AG04450 (cell line): ENCODE measurements at places on chromosomes 5 and 9. TPM values are rescaled to one million over a fixed set of nuclear protein-coding genes. Genes with fewer than 3 reads are reported as not detected.
A peak's percentile ranks its signal among the peaks of the same experiment; 100 is the strongest.

The SLC25A2 gene
- polyA plus RNA-seq: not detected in 2 replicates

GRCh38 chr9:78319197-78320029 lies 22.5 kb downstream of the PSAT1 start:
- DNase-seq: no peak

DNA sequence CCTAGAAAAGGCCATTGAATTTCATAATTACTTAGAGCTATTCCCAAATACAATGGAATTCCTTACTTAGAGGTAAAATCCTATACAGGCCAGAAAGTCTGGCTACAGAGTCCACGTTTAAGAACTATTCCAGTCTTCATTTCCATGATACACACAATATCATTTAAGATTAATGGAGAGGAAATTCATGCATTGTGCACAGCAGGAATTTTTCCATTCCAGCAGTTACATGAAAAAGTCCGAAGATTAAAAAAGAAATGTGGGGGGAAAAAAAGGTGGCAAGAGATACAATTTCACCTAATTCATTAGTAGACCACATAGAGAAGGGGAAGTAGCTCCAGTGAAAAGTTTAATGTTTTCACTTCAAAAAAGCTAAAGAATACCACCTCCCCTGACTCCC lies 63.1 kb downstream of the CHD1 start:
- DNase-seq: no peak

The GPX8 gene
- 234 and 317 TPM in 2 replicates for polyA plus RNA-seq

GRCh38 chr9:128892221-128892921 lies 10.4 kb downstream of the LRRC8A start:
- peak; percentile 36 for DNase-seq

DNA sequence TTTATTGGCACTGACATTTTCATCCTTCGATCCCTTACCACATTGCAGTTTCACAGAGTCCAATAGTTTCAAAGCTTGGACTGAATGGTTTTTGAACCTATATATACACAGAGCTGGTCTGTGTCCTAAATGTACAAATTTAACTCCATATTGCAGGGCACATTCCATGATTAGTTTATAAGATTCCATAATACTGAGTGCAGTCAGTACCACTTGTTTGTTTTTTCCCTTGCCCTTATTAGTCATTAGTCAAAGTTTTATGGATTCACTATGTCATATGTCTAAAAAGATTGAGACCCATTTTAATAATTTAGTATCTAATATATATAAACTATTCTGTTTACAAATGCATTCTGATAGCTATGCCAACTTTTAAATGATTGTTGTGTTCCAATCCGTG lies 654.8 kb upstream of the MEF2C start:
- no peak for DNase-seq

- DNase-seq: no peak
Observed at GRCh38 chr9:126612813-126613641, 701 bp upstream of the LMX1B start.

The GABRG2 gene
- polyA plus RNA-seq: not detected in 2 replicates

The TMEM252 gene
- not detected in 2 replicates for polyA plus RNA-seq

The RANBP3L gene
- polyA plus RNA-seq: not detected in 2 replicates

DNA sequence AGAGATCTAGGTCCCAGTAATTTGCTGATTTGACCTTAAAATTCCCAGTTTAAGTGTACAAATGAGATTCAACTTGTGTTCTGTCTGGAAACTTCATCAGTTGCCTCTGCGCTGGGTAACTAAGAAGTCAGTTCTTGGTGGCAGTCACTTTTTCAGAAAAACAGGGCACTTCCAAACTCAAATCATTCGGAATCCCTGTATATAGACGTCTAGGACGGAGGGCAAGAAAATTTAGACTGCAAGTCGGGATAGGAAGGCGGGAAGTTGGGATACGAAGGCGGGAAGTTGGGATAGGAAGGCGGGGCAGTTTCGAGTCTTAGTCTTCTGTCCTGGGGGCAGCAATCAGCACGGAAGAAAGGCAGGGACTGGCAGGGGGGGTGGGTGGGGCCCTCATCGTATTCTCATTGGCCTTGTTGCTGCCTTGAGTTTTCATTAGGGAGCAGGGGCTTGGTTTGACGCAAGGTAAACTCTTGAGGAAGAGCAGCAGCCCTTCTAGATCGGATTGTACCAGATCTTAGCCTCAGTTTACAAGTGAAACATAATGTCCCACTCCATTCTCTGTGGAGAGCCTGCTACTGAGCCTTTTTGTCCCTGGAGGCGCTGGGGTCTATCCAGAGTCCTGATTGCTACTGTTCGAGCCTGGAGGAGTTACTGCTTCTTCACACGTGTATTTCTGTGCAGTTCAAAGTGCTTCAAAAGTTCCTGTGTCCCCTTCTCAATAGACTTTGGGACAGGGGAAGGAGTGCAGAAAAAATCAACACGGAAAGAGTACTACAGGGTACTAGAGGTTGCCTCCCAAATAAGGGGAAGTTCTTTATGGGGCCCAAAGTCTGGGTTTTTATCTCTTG lies 2.7 kb upstream of the PURA start:
- DNase-seq: no peak

DNA sequence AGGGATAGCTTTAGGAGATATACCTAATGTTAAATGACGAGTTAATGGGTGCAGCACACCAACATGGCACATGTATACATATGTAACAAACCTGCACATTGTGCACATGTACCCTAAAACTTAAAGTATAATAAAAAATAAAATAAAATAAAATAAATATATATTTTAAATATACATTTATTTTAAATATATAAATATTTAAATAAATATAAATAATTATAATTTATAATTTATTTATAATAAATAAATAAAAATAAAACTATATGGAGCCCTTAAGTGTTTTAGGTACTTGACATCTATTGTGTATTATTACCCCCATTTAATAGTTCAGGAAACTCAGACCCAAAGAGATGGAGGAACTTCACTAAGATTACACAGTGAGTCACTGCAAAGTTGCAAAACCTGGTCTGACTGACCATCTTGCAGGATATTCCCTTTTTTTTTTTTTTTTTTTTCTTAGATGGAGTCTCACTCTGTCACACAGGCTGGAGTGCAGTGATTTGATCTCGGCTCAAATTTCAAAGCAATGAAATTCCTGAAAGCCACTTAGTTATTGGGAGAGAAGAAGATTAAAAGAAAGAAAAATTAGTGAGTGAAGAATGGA lies 5.8 kb upstream of the C5orf52 start:
- DNase-seq: peak; percentile 48

- no peak for DNase-seq
Observed at GRCh38 chr9:126043681-126044080, 282.9 kb upstream of the MVB12B start.
